GM06990 (cell line): ENCODE measurements at places on chromosomes 11 and 22.

- no peak for DNase-seq
Measured at GRCh38 chr11:43723617-43724016, 43.1 kb downstream of the HSD17B12 start.

DNA sequence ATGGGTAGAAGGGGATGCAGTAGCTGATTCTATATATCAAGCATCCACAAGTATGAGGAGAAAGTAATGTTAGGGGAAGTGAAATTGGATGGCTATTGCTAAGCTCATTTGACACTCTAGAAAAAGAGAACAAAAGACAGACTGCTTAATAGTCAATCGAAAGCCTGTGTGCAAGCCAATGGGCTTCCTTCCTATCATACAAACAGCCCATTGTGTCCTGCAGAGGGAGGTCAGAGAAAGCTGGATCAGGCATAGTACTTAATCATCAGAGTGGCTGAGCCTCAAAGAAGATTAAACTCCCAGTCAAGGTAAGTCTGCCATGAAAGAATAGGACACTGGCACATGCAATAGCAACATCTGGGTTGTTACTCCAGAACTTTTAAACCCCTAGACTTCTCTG is 50.9 kb upstream of the PGR start:
- DNase-seq = no peak

- DNase-seq = no peak
Measured at GRCh38 chr11:129580278-129580677, 204.6 kb downstream of the BARX2 start.

DNA sequence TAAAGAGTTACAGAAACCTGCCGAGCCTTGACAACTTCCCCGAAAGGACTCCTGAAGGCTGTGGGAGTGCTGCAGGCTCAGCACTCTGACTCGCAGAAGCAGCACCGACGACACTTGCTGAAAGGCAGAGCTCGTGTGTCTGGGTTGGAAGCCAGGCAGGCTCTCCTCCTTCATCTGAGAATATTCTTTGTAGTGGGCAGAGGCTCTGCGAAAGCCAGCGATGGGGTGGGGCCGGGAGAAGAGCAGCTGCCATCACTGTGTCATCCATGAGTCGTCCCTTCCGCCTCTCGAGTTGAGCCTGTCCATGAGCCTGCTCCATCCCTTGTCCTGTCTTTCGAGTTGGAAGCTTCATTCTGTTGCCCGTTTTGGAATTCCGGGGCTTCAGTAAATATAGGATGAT is 11.9 kb downstream of the GLB1L2 start:
- no peak for DNase-seq

DNA sequence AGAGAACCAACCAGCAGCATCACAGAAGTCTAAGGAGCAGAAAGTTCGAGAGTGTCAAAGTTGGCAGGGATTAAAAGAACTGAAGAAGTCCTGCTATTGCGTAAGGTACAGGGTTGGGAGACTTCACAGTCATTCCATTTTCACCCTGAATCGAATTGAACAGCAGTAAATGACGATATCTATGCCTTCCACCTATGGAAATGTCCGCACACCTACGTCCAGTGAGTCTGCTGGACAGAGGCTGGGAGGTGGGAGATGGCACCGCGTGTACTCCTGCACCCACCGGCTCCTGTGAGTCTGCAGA is 116.7 kb downstream of the MICAL3 start:
- no peak for DNase-seq

DNA sequence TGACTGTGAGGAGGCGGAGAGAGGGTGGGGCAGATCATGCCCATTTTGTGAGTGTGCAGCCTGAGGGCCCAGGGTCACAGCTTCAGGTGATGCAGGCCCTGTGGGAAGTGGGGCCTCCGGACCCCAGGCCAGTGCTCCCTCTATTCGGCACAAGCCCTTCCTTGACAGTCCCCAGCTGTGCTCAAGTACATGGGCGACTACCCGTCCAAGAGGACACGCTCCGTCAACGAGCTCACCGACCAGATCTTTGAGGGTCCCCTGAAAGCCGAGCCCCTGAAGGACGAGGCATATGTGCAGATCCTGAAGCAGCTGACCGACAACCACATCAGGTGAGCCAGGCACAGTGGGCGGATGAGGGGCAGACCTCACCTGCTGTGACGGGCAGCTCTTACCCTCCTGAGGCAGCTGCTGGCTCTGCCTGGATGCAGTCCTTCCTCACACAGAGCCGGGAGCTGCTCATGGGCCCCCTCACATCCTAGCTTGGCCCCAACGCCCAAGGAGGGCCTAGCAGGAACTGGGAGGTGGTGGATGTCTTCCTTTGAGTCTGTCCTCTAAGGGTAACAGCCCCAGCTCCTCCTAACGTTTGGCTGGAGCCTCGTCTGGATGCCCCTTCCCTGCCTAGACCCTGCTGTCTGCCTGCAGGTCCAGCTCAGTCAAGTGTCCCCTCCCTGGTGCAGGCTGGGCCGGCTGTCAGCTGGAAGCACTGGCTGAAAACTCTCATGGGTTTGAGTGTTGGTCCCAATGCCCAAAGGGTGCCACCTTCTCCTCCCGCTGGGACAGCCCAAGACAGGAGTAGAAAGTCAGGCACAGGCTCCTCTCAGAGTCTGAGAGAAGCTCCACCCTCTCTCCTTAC is 76.1 kb downstream of the MYO7A start:
- no peak for DNase-seq

- peak; percentile 42 for DNase-seq
Measured at GRCh38 chr22:35312198-35313059, 12.7 kb downstream of the TOM1 start.

- DNase-seq = no peak
Measured at GRCh38 chr11:11731311-11732083, 109.7 kb upstream of the GALNT18 start.

- DNase-seq = no peak
Measured at GRCh38 chr11:75024764-75025211, 36.1 kb downstream of the NEU3 start.

DNA sequence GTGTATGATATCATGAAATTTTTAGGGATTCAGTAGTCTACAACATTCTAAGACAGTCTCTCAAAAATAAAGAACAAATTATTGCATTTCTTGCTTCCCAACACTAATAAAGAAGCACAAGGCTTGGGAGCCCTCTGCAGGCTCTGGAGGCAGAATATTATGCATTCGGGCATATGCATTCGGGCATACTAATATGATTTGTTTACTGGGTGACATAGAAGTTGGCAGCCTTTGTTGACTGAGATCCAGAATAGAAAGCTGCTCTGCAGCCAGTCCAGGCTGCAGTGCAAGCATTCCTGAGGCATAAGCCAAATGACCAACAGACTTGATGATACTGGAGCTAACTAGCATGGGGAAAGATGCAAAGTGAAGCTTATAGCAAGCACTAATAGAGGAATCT is 945.5 kb downstream of the OPCML start:
- DNase-seq = no peak

DNA sequence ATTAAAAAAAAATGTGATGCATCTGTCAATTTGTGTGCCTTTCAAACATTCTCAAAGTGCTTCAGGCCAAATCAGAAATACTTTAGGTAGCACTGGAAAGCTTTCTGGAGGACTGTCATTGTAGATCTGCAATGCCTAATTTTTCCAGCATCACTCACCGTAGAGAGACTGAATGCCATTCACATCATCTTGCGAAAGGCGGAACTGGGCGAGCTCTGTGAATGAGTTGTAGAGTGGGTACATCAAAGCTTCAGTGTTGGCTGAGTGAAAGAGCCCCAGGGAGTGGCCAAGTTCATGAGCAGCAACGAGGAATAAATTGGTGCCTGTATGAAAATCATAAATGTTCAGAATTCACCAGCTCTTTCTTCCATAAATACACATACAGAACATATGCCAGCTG is 4.0 kb downstream of the MMP10 start:
- DNase-seq = no peak

- no peak for DNase-seq
Measured at GRCh38 chr11:6323291-6323905, 3.1 kb upstream of the CAVIN3 start.

GRCh38 chr11:130029137-130029536 is 26.5 kb upstream of the PRDM10 start:
- DNase-seq = no peak

DNA sequence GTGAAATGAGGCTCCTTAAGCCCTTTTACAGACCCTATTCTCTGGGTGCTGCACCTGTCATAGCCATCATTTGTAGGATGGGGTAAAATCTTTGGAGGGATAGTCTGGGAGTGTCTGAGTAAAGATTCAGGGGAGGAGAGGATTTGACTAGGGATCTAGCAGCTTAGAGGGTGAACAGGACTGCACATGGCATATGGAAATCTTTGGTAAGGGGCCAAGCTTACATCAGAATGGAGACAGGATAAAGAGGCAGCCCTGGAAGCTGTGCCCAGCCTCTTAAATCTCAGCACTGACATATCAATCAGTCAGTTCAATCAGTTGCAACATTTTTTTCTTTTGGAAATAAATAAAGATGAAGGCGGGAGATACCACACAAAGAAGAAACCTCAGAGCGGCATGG is 301.8 kb upstream of the CADM1 start:
- DNase-seq = no peak

DNA sequence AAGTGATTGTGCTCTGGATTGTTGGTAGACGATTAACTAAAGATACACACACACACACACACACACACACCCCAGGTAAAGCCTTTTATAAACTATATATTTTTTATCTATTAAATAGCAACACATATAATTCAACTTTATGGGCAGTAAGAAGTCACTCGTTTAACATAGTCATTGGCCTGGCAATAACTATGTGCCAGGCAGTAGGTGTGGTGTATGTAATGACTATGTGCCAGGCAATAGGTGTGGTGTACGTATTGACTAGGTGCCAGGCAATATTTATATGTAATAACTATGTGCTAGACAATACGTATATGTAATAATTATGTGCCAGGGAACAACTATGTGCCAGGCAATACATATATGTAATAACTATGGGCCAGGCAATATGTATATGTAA is 40.0 kb upstream of the TENM4 start:
- no peak for DNase-seq

DNA sequence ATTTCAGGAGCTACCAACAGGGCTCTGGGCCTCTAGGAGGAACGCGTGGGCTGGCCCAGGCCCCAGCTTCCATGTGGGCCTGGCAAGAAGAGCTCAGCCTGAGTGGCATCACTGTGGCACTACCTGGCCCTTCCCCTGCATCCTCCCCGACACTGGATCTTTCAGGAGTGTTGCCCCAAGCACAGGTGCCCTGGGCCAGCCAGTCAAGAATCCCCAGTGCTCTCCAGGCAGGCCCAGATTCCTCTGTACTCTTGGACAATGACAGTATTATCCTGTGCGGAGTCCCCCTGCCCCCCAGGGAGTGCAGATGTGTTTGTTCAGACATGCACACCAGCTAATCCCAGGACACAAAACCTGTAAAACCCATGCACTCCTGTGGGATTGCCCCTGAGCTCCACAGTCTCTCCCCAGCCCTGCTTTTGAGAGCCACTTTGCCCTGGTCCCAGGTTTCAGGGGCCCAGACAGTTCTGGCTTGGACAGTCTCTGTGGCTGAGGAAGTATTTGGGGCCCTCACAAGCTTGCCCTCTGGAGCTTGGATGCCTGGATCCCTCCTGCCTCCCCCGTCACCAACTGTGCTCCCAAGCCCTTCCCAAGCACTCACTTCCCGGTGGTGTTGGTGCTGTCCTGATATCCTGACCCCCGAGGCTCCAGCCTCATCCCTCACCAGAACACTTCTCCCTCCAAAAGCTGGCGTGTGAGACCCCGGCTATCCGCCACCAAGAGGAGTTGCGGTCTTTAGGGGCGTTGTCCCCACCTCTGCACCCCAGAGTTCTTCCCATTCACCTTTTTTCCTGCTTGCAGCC is 39.9 kb downstream of the KCNC1 start:
- no peak for DNase-seq

GRCh38 chr22:26462051-26462450 is 21.5 kb downstream of the HPS4 start:
- no peak for DNase-seq

- peak; percentile 39 for DNase-seq
Measured at GRCh38 chr11:30586251-30587144, at the start of gene MPPED2. Gene MPPED2, minus strand, starts transcription at chr11:30586353. Its CDS starts 5,980 bp downstream, at chr11:30580373.

DNA sequence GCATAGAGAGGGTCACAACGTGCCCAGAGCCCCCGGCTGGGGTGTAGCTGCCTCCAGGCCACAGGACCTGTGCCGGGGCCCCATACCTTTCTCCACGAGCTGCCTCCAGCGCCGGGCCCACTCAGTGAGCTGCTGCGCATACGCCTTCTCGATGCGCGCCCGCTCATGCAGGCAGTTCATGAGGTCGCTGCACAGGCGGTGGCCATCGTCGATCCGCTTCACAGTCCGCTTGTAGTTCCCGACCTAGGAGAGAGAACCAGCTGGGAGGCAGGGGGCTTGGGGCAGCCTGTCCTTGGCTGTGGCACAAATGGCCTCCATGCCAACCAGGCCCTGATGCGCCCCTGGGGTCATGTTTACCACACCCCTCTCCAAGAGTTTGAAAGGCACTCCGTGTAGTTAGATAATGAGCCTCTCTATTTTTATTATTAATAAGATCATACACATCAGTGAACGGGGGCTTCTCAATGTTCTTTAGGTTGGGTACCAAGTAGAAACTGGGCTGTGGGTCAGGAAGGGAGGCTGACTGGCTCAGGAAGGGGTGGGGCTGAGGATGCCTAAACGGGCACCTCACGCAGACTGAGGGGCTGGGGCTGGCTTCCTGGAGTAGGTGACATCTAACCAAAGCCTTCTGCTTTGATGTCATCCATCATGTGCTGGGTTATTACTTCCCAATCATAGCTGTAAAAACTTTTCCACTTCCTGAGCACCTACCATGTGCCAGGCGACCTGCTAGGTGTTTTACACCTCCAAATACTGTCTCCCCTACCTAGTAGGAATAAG is 36.5 kb upstream of the ARFGAP3 start:
- no peak for DNase-seq

DNA sequence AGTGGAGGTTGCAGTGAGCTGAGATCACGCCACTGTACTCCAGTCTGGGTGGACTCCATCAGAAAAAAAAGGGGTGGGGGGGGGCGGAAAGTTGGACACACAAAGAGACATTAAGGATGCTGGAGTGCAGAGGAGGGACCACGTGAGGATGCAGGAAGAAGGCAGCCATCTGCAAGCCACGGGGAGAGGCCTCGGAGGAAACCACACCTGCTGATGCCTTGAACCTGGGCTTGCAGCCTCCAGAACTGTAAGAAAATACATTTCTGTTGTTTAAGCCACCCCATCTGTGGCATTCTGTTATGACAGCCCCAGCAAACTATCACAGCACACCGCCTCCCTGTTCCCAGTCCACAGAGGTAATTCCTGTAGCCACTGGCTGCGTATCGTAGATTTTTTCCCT is 9.2 kb upstream of the STIP1 start:
- DNase-seq = no peak

GRCh38 chr11:47350315-47350714 is 2.2 kb downstream of the MYBPC3 start:
- no peak for DNase-seq

DNA sequence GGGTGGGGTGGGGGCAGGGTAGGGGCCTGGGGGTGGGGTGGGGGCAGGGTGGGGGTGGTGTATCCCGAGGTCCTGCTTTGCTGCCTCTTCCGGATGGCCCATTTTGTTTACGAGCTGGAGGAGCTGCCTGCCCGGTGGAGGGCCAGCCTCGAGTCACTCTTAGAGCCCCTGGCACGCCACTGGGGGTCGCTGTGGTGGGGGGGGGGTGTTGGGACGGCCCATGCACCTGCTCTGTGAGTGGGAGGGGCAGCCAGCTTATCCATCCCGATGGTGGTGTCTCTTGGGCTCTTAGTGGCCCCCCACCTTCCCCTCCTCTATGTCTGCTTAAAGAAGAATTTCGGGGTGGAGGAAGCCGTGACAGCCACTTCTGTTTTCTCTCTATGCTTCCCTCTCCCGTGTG is 24.6 kb downstream of the MRGPRD start:
- DNase-seq = peak; percentile 33
